Heart right ventricle (tissue), 16 donors: ENCODE measurements at places on chromosomes 12 and 14. TPM values are rescaled to one million over a fixed set of nuclear protein-coding genes. Genes with fewer than 3 reads are reported as not detected.

DNA sequence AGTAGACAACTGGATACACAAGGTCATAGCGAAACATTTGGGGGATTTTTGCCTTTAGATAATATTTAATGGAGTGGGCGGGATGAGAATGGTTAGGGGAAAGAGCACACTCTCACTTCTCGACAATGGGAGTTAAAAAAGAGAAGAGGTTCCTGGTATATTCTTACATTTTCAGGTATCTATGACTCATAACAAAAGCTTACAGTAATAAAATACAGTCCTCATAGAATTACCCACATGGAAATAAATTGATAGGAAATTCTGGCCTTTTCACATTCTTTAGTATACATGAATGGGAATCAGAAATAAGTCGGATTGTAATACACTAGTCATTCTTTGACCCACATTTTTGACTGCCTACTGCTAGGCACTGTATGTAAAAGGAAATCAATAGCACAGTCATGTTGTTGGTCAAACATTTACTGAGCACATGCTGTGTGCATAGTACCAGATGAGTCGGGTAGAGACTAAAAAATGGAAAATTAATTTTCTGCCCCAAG is 8.2 kb upstream of the CRADD start:
- no peak overlapping the region for H3K27ac ChIP-seq
- no peaks in the 10 kb centered on the region for H3K27me3 ChIP-seq
- DNase-seq = no peak
- H3K4me3 ChIP-seq = no peak overlapping the region
- H3K4me1 ChIP-seq = no peaks in the 10 kb centered on the region
- H3K36me3 ChIP-seq = no peaks in the 10 kb centered on the region

DNA sequence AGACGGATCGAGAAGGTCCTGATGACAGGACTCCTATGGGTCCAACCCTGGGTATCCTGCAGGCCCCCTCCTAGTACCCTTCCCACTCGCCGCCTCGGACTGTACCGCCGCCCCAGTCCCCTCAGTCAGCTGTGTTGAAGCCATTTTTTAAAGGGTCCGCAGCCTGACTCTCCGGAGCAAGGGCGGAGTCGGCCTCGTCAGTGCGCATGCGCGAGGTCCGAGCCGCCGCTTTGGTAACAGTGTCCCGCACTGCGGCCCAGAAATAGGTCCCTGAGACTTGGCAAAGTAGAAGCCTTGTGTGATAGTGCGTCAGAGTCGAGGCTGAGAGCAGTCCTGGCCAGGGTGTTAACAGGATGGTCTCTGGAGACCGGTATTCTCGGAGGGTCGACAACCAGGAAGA is 769.0 kb upstream of the ALG10B start:
- no peaks in the 10 kb centered on the region for H3K4me1 ChIP-seq
- H3K4me3 ChIP-seq = no peak overlapping the region
- H3K27me3 ChIP-seq = no peaks in the 10 kb centered on the region
- no peak for DNase-seq
- no peak overlapping the region for H3K27ac ChIP-seq

DNA sequence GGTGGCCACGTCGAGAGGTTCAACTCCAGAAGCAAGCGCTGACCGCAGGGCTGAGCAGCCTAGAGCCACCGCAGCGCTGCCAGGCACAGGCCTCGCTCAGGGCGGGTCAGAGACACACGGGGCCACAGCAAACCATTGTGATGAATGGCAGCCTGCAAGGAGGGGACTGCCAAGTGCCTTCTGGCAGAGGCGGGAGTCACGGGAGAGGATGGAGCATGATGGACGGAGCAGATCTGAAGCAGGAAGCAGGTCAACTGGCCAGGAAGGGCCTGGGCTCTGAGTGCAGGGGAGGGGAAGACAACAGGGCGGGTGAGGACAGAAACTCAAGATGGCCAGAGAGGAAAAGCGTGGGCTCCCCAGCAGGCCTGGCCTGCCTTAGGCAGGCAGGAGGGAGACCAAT is 49.8 kb downstream of the CDC42BPB start:
- no peak overlapping the region for H3K4me3 ChIP-seq
- H3K36me3 ChIP-seq = peaks cover 66% of the 10 kb centered on the region
- no peaks in the 10 kb centered on the region for H3K27me3 ChIP-seq
- H3K4me1 ChIP-seq = peaks cover 37% of the 10 kb centered on the region
- peak; percentile 48 for DNase-seq
- H3K27ac ChIP-seq = no peak overlapping the region

- DNase-seq = no peak
- H3K36me3 ChIP-seq = no peaks in the 10 kb centered on the region
- H3K27me3 ChIP-seq = no peaks in the 10 kb centered on the region
- H3K4me1 ChIP-seq = no peaks in the 10 kb centered on the region
- no peak overlapping the region for H3K27ac ChIP-seq
Observed at GRCh38 chr12:9323144-9323681, 115.0 kb upstream of the PZP start.

DNA sequence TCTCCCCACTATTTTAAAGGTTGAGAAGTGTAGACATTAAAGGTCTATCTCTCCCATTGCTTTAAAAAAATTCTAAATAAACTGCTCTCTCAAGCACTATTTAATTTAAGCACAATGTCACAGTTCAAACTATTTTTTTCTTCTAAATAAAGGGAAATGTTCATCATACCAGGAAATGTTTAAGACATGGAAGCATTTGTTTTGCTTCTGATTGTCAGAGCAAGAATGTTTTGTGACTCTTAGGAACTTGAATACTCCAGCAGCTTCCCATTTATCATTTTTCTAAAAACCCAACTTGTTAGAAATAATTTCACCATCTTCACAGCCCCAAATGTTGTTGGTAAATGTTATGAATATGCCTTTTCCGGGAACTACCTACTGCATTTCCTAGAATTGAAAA is 121.8 kb upstream of the NTF3 start:
- H3K27me3 ChIP-seq = peaks cover 7% of the 10 kb centered on the region
- H3K36me3 ChIP-seq = no peaks in the 10 kb centered on the region
- no peaks in the 10 kb centered on the region for H3K4me1 ChIP-seq
- DNase-seq = no peak
- no peak overlapping the region for H3K4me3 ChIP-seq

HOXC4 gene
- not detected for total RNA-seq

SMAGP gene
- total RNA-seq = 2.2 TPM

DNA sequence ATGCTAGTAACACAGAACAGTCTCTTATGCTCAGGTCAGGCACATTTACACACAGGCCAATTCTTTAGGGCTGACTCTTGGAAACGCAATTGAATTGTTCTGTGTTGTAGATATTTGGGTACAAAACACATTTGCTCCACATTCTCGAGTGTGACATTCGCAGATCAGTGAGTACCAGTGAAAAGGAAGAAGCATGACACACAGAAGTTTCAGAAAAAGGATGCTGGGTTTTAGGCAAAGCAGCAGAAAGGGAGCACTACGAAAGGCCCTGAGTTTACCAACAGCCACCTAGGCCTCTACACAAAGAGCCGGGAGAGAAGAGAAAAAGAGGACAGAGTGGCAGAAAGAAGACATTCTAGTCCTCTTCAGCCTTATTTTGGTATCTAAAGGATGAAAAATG is 254.4 kb upstream of the BTG1 start:
- peak overlapping the region; percentile 78 for H3K27ac ChIP-seq
- H3K4me1 ChIP-seq = no peaks in the 10 kb centered on the region
- no peak overlapping the region for H3K4me3 ChIP-seq
- H3K27me3 ChIP-seq = no peaks in the 10 kb centered on the region
- DNase-seq = no peak

DNA sequence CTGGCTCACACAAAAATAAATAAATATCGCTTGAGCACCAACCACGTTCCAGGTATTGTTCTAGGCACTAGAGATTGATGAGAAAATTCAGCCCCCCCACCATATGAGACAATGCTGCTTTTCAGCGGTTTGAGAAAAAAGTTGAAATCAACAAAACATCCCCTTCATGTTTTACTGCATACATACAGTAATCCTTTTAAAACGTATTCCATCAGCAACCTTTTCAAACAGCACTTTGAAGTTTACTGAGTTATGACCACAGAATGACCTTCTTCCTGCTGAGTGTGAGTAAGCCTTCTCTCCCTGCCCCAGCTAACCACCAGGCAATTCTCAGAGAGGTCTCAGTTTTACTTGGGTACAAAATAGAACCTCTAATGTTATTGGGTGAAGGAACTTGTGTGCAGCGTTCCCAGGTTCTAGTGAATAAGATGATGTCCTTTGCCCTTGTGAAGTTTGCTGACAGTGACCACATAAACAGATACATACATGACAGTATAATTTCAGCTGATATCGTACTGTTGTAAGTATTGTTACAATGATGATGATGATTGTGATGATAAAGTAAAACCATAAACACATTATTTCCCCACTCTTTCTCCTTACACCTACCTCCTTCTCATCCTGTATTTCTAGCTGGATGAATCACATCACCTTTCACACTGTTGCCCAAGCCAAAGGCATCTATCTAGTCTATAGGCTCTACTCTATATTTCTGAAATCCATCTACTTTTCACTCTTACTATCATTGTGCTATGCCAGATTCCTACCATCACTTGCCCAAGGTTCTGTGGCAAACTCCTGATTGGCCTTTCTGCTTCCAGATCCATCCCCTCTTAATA is 124.4 kb upstream of the KRR1 start:
- no peak overlapping the region for H3K27ac ChIP-seq
- H3K27me3 ChIP-seq = no peaks in the 10 kb centered on the region
- peaks cover 25% of the 10 kb centered on the region for H3K4me1 ChIP-seq
- DNase-seq = no peak
- no peaks in the 10 kb centered on the region for H3K36me3 ChIP-seq

DNA sequence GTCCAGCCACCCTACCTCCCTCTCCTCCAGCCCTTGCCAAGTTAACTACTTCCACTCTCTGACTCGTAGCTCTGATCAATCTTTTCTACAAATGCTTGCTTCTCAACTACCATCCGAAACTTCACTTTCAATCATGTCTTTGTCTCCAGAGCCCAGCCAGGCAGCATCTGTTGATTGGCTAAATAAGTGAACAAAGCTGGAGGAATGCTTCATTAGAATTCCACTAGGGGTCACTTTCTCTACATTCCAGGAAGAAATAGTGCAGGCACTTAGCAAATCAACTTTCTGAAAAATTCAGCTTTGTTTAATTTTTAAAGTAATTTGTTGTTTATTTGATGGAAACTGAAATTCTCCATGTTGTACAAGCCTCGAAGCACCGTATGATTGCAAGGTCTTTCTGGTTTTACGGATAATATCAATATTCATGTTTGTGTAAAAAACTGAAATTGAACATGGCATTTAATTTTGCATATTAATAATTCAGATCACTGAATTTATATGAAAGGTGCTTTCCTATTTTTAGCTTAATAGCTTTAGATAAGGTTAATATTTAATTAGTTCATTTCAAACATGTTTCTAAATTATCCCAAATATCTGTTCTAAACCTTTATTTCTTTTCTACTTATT is 32.4 kb upstream of the HELB start:
- H3K36me3 ChIP-seq = no peaks in the 10 kb centered on the region
- H3K27ac ChIP-seq = no peak overlapping the region
- H3K27me3 ChIP-seq = no peaks in the 10 kb centered on the region
- no peaks in the 10 kb centered on the region for H3K4me1 ChIP-seq
- DNase-seq = no peak

DNA sequence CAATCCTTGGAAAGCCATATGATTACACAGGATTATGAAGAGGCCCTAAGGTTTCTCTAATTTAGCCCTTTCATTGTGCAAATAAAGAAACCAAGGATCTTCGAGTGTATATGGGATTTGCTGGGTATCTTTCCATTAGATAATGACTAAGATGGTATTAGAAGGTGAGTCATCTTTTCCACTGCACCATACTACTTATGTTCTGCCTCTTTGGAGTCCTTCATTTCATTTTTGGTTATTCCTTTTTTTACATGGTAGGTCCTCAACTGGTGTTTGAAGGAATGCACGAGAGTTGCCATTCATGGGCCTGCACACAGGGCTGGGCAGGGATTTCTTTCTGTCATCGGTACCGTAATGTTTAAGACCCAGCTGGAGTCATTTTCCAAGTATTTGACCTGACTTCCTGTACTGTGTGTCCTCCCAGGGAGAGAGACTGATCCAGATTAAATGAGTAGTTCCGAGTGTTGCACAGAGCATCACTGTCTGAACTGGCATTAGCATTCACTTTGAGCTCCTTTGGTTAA is 85.7 kb downstream of the BORCS5 start:
- DNase-seq = no peak
- no peaks in the 10 kb centered on the region for H3K27me3 ChIP-seq
- H3K27ac ChIP-seq = peak overlapping the region; percentile 74

ARMH4 gene
- total RNA-seq = 9.3 TPM

GRCh38 chr12:118330421-118331018 is 42.2 kb downstream of the TAOK3 start:
- H3K4me1 ChIP-seq = no peaks in the 10 kb centered on the region
- no peaks in the 10 kb centered on the region for H3K27me3 ChIP-seq
- no peak overlapping the region for H3K4me3 ChIP-seq
- H3K36me3 ChIP-seq = no peaks in the 10 kb centered on the region

DNA sequence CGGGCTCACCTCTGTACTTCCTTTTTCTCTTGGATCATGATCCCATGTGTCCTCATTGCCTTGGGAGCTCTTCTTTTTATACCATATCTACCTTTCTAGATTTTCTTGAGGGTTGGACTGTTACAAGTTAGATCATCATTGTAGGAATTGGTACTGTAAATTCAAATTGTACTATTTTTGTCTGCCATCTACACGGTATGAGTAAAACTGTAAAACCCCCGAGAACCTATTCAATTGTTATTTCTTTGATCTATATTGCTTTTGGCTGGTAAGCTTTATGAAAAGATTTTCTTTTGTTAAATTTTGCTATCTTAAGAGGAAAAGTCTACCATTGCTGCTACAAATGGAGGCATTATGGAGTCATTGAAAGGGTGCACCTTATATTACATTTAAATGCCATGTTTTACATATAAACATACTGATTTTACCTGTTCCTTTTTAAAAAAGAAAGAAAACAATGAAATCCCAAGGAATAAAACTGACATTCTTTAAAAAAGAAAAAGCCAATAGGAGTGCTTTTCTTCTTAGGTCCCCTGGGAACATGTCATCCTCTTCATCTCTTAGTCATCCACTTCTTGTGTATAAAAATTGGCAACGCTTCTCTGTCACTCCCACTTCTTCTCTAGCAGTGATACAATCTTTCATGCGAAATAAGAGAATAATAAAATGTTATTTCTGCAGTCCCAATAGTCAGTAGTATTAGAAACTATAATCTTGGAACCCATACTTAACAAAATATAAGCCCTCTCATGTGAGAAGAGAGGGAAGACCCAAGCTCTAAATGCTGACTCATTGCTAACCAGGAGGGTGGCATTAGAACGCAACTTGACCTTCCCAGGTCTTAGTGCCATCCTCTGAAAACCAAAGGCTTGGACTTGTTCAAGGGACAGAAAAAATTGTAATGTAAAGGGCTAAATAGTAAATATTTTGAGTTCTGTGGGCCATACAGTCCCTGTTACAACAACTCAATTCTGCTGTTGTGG is 20.4 kb downstream of the RGS6 start:
- no peaks in the 10 kb centered on the region for H3K36me3 ChIP-seq
- no peaks in the 10 kb centered on the region for H3K4me1 ChIP-seq
- H3K4me3 ChIP-seq = no peak overlapping the region
- DNase-seq = no peak

DNA sequence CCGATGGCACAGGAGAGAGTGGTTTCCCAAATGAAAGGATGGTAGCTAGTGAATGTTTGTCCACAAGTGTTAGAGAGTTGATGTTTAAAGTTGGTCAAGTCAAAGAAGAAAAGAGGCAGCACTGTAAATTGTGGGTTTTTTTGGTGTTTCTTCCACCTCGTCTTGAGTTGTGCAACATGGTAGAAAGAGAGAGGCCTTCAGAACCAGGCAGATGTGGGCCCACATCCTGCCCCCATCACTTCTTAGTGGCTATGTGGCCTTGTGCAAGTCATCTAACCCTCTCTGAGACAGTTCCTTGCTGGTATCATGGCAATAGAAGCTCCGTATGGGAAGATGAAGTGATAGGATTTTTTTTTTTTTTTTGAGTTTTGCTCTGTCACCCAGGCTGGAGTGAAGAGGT is 60.8 kb downstream of the NDUFA12 start:
- H3K27me3 ChIP-seq = no peaks in the 10 kb centered on the region
- no peak overlapping the region for H3K27ac ChIP-seq
- no peaks in the 10 kb centered on the region for H3K36me3 ChIP-seq
- peaks cover 18% of the 10 kb centered on the region for H3K4me1 ChIP-seq
